ENCODE measurements at places on chromosomes 6 and 20. TPM values are rescaled to one million over a fixed set of nuclear protein-coding genes. Genes with fewer than 3 reads are reported as not detected.

The CDH26 gene
- 0.91 TPM for total RNA-seq

The SERPINB1 gene
- total RNA-seq: 243 TPM

The BTN1A1 gene
- total RNA-seq: not detected

The RGL2 gene
- 21.5 TPM for total RNA-seq

The RAD21L1 gene
- not detected for total RNA-seq

The FKBP5 gene
- total RNA-seq: 141 TPM

DNA sequence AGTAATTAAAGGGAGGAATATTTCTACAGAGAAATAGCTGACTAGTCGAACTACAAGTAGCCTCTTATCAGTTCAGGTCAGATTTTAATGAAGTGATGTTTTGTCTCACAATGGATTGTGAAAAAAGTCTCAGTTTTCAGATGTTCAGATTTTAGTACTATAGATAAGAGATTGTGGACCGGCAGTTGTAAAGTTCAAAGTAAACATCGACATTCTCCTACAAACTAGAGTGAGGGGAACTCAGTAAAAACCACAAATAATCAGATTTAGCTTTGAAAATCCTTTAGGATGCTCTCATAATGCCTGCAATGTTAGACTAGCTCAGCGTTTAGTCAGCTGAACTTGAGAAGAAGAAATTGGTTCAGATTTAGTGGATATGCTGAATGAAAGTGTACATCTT, 39.9 kb downstream of the RCAN2 start:
- H3K4me3 ChIP-seq: no peak overlapping the region
- H3K27ac ChIP-seq: no peak overlapping the region
- no peaks in the 10 kb centered on the region for H3K4me1 ChIP-seq
- no peaks in the 10 kb centered on the region for H3K36me3 ChIP-seq

- H3K27ac ChIP-seq: peak overlapping the region; percentile 95
- DNase-seq: peak; percentile 56
- H3K27me3 ChIP-seq: no peaks in the 10 kb centered on the region
Observed at GRCh38 chr6:90266905-90267621, 29.6 kb downstream of the BACH2 start.

DNA sequence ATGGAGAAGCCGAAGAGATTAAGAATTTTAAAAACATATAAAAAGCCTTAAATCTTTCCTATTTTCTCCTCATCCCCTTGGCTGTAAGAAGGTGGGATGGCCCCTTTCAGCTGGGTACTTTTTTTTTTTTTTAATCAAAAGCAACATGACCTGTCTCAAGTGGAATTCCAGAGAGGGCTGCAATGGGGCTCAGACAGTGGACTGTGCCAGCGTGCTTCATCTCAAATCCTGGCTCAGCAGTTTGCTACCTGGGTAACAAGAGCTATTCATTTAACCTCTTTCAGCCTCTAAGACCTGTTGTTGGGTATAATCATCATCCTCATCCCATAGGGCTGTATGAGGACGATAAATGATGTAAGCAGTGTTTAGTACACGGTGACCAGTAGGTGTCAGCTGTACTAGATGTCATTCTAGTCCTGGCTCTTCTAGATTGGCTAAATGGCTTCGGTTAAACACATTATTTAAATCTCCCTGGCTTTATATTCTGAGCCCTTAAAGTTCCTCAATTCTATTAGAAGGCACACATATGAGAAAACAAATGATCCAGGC, 6.9 kb upstream of the PPP1R3G start:
- no peak for DNase-seq
- H3K4me3 ChIP-seq: no peak overlapping the region
- H3K27ac ChIP-seq: no peak overlapping the region
- H3K27me3 ChIP-seq: peaks cover 15% of the 10 kb centered on the region

Measured in activated CD4-positive, alpha-beta T cell treated with anti-CD3 and anti-CD28 coated beads for 36 hours (primary cell).